ENCODE measurements at places on chromosomes 7 and 10.

DNA sequence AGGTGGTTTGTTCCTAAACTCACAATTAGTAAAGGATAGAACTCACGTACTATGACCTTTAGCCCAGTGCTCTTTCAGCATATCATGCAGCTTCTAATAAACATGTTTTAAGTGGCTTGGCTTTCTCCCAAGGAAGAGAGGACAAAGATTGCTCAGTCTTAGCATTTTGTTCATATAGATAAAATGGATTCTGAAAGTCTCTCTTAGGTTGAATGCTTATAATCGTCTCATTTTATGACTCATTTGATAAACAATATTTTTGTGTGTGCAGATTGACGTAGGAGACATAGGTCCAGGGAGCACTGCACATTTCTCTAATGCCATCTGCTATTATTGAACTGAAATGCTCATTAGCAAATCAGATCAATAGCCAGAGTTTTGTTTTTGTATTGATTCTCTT, 44.8 kb downstream of the GNAT3 start:
- no peak for DNase-seq

DNA sequence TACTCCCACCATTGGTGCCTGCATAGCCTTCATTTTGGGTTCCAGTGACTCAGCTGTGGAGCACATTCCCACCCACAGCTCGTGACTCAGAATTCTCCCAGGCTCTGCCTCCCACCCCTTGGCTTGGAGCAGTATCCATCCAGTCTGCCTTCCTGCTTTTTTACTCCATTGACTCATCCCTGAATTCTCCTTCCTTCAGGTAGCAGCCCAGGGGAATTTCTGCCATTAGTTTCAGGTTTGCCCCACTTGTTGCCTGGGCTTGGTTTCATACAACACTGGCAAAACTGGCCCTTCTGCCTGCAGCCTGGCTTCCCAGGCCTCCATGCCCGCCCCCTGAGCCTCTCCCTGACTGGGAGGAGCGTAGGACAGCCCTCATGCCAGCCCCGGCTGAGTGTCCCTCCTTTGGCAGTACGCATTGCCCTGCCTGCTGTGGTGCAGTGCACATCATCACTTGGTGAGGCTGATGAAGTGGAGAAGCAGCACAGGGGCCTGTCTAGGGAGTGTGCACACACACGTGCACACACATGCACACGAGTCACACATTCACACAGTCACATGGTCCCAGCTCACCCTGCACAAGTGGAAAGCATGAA, 55.0 kb downstream of the SNX10 start:
- no peak for DNase-seq

DNA sequence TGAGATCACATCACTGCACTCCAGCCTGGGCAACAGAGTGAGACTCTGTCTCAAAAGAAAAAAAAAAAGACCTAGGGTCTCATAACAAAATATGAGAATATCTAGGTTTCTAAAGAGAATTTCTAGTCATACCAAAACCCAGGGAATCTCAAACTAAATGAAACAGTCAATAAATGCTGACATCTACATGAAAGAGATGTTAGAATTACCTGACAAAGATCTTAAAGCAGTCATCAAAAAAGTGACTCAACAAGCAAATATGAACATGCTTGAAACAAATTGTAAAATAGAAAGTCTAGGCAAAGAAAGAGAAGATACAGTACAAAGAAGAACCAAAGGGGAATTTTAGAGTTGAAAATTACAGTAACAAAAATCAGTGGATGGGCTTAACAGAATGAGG, 26.9 kb upstream of the RET start:
- no peak for DNase-seq

DNA sequence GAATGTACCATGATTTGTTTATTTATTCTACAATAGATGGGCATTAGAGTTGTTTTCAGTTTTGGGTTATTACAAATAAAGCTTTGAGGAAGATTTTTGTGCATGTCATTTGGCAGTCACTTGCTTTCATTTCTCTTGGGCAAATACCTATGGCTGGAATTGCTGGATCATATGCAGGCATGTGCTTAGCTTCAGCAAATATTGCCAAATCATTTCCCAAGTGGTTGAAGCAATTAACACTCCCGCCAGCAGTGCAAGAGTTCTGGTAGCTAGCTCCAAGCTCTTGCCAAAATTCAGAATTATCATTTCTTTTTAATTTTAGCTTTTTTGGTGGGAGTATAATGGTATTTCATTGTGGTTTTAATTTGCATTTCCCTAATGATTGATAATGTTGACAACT, 32.9 kb upstream of the PCBD1 start:
- DNase-seq, result no peak

GRCh38 chr10:29670761-29671160, 36.0 kb upstream of the SVIL start:
- no peak for DNase-seq

GRCh38 chr10:91838199-91838598, 40.0 kb downstream of the TNKS2 start:
- DNase-seq, result no peak

DNA sequence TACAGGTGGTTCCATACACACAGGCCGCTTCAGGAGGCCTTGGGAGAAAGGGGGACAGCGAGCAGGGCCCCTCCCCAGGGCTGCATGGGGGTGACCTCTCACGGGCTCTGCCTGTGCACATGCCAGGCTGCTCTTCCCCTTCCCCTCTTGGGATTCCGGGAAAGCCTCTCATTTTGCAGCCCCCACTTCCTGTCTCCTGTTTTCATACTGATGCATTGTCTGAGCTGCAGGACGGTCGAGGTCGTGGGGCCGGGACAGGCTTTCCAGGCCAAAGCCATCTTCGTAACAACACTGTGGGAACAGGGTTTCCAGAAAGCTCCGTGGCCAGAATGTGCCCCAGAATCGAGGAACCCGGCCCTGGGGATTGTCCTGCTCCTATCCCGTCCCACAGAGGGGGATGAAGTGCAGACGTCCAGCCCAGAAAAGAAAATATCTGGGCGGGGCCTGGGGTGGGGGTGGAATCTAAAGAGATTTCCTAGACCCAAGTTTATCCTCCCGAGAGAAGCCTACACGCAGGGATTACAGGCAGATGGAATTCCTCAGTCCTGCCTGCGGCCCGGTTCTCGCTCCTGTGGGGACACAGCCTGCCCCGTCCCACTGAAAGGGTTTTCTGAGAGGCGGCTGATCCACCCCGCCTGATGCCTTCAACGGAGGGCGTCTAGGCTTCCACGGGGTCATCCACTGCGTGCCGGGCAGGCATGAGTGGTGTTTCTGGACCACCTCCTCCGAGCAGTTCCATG, 29.5 kb upstream of the DNAAF5 start:
- DNase-seq, result no peak

DNA sequence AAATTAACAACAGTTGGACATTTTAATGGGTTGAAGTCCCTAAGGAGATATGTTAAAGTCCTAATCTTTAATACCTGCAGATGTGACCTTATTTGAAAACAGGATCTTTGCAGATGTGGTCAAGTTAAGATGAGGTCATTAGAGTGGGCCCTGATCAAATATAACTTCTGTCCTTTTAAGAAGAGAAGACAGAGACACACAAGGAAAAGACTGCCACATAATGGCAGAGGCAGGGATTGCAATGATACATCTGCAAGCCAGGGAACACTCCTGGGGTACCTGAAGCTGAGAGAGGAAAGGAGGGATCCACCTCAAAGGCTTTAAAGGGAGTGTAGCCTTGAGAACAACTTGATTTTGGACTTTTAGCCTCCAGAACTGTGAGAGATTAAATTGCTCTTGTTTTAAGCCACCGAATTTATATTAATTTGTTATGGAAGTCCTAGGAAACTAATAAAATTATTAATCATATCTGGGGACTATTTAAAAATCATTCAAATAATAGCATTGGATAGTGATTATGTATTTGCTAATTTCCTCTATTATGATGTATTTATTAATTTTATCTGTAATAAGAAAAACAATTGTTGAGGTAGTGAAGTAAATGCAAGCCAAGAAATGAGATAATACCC, 700.0 kb upstream of the PCDH15 start:
- DNase-seq, result no peak

- no peak for DNase-seq
Observed at GRCh38 chr7:95608359-95609173, 12.2 kb upstream of the PDK4 start.

- DNase-seq, result no peak
Observed at GRCh38 chr7:157495594-157495993, 158.8 kb downstream of the DNAJB6 start.

DNA sequence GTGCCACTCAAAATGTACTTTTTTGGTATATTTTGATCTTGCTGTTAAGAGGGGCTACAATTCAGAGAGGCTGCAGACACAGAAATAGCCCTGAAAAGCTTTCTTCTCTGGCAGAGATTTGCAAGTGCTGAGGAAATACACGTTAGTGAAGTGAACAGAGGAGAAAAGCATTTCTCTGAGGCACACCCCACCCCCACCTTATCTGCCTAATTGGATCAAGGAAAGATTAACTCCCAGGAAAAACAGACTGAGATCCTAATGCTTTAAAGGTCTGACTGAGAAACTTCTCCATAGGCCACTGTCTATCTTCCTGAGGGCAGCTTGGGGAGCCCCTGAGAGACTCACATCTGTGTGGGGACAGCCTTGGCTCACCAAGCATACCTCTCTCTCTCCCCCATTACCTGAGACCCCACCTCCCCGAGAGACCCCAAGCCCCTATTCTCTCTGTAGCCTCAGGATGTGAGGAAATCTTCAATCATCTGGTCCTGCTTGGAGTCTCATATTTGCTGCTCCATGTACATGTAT, 14.8 kb upstream of the AKR1C3 start:
- no peak for DNase-seq

DNA sequence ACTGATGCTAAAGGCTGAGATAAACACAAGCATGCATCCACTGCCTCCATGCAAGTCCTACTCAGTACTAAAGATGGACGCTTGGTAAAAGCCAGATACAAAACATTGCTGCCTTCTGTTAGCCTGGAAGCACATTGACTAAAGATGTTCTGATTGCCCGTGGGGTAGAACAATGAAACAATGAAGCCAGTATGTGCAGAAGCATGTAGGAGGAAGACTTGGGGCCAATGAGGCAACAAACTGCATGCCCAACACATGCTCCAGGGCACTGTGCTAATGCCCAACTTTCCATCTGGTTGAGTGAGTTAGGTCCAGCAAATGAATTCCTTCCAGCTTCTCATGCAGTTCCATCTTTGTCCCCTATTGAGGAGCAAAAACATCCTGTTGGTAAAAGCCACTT, 1245.5 kb downstream of the GATA3 start:
- DNase-seq, result no peak

DNA sequence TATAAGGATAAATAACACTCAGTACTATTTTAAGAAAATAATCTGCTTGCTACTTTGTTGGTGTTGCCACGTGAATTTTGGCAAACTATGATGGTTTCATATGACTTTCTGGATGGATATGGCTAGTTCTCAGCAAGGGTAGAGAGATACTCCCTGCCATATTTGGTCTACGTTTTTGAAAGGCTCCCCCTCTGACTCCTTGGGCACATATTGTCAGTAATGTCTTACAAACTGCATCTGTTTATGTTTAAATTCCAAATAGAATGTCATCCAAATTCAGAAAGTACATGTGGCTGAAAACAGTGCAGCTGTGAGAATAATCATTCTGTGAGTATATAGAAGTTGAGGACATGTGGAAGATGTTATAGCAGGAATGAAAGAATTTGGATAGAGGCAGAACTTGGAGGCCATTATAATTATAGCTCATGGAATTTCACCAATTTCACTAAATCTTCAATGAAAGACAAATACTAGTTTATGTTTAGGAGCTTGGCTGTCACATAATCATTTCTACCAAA, 107.8 kb downstream of the SRI start:
- DNase-seq, result no peak

DNA sequence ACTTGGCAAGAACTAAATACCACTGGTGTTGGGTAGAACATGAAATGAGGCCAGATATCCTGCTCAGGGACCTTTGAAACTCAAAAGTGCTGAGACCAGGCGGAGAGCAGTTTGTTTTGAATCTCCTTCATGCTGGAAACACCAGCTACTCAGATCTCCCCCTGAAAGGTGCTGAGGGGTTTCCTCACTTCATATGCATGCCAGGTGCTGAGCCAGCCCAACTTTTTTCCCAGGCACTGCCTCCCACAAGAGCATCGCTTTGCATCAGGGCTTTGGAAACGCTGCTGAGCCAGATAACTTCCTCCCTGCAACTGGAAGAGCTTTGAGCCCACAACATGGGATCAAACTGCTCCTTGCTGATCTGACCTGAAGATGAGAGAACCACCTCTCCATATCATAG, 13.7 kb downstream of the NPTX2 start:
- no peak for DNase-seq

DNA sequence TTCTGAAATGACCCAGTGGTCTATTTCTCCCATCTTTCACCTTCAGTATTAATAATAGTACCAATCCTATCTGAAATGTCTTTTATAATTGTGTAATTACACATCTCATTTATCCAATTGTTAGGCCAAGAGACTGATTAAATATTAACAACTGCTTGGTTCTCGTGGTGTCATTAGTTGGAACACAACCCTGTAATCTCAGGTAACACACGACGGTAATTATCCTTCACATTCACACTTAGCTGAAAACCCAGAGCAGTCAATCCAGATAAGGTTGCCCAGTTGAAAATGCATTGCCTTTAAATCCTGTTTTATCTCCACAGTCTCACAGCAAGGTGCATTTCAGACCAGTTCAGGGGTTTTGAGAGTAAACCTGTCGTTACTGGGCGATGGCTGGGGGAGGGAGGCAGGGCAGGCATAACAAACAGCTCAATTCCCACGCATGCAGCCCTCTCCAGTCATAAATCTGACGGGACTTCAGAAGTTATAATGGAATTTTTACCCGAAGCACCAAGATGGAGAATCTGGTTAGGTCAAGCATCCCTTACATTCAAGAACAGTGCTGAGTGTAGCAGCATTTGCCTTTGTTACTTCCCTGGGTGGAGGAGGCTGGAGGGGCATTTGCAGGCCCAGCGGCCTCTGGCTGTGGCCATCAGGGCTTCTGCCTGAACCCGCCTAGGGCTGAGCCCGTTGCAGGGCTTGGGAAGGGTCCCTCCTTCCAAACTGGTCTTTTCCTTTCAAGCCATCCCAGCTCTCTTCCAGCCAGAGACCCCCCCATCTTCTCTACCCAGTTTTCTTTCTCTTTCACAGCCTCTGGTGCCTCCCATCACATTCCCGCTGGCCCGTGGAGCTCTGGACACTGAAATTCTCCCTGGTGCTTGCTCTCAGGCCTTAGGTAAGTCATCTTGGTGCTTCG, 201.0 kb upstream of the LYZL2 start:
- DNase-seq, result no peak

DNA sequence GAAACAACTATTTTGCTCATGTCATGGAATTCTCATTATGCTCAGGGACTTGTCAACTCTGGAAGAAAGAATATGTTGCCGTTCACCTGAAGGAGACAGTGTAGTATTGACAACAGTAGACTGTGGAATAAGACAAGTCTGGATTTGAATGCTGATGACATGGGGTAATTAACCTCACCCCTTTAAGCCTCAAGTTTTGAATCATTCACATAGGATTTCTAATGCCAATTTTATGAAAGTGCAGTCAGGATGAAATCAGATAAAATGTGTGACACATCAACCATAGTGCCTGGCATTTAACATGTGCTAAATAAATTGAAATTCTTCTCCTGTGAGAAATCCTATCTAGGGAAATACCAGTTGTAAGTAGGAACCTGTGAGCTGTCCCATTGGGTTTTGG, 305.8 kb downstream of the KIF20B start:
- no peak for DNase-seq

- DNase-seq, result no peak
Observed at GRCh38 chr10:33524041-33524440, 189.6 kb upstream of the NRP1 start.

- no peak for DNase-seq
Observed at GRCh38 chr7:41752615-41753014, 49.7 kb upstream of the INHBA start.
